ENCODE measurements at places on chromosomes 16 and 17.

DNA sequence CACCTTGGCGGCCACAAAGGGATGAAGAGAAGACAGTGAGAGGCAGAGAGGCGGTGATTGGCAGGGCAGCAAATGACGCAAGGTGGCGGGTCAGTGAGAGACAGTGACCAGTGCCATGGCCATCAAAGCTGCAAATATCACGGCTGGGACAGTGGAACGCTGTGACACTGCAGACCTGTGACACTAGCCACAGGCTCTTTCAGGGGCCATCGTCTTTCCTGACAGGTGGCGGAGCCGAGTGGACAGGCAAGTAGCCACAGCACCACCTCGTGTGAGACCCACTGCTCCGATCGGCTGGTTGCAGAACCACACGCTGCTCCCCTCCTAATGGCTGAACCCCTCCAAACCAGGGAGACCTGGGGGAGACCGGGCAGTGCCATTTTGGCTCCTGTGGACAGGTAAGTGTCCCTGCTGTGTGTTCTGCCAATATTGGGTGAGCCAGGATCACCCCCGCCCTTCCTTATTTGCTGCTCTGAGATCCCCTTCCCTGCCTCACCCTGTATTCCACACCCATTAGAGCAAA, 7.9 kb upstream of the ZNF778 start:
- no peak for DNase-seq

DNA sequence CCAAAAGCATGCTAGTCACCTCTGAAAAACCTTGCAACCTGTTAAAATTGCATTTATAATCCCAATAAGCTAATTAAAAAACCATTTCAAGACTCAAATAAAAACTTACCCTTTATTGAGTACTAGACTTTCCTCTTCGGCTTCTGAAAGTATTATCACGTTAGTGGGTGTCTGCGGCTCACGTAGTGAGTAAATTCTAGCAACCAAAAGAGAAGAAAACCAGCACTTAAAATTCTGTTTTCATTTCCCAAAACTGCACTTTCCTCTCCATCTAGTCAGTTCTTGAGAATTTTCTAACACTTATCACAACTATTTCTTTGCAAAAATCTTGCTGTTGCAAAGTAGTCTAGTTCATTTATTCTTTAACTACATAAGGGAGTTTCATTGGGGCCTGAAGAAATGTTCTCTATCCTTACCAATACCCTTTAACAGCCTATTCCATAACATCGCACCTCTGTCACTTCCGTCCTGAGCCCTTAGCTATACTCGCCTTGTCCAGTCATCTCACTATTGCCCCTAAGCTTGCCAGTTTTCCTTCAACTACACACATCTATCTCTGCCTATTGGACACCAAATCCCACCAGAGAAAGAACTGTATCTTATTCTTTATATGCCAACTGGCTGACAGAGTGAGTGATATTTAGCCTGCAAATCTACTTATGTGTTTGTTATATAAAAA, 8.7 kb downstream of the NUP88 start:
- peak; percentile 24 for DNase-seq

GRCh38 chr17:32813021-32813420, 63.9 kb downstream of the MYO1D start:
- no peak for DNase-seq

GRCh38 chr17:82021107-82021899, 1.4 kb downstream of the CENPX start:
- peak; percentile 51 for DNase-seq

- no peak for DNase-seq
These were observed 14.8 kb downstream of the KIF18B start for GRCh38 chr17:44932787-44933097.

DNA sequence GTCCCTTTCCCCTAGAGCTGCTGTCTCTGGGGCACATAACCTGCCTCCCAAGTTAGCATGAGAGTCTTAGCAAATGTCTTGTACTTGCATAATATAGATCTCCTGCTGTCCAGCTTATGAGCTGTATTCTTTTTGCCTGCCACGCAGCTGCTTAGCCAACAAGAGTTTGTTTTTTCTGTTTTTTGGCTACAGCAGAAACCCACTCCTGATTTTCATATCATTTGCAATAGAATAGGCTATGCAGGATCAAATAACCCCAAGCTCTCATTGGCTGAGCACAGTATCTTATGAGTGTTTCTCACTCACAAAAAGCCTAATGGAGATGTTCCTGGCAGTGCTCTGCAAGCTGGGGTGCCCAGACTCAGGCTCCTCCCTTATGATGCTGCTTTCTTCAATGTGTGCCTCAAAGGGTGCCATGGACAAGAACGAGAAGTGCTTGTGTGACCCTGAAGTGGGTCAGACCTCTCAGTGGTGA, 23.1 kb downstream of the B9D1 start:
- DNase-seq = no peak

GRCh38 chr16:81997738-81998137, 13.5 kb downstream of the SDR42E1 start:
- no peak for DNase-seq

DNA sequence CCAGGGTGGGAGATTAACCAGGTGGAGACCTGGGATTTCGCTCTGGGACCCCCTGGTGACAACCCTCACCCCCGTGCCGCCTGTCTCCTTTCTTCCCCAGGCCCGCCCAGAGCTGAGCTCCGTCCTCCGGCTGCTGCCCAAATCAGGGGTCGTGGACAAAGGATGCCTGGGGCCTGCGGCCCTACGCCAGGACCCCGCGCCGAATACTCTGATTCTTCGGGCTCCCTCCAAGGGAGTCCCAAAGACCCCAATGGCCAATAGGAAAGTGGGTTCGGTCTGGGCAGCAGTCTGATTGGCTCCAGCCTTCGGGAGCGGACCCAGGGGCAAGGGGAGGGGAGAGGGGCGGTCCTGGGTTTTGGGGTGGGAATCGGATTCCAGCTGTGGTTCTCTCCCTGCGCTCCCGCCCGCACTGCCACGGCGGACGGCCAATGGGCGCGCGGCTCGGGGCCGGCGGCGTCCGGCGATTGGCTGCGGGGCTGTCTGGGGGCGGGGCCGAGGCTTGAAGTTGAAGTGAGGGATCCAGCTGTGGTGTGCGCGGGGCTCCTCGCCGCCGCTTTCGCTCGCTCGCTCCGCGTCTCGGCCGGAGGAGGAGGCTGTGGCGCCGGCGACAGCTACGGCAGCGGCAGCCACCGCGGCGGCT, at the start of gene CACNA1G:
Gene CACNA1G, plus strand, starts transcription at position 531 of the 640 bp plus-strand sequence. CDS start 745 bp downstream, outside the sequence.
- peak; percentile 83 for DNase-seq

DNA sequence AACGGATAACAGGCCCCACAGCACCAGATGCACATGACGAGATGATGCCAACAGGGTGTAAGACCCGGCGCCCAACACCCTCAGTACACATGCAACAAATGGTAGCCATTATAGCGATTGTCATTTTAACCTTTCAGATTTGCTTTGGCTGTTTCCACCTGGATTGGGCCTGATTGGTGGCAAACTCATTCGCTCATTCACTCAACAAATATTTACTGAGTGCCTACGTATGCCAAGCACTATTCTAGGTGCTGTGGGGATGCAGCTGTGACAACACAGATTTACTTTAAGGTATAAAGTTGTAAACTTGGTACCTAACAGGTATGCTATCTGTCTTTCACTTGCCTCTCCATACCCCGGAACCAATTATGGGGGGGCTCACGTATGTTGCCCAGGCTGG, 66.8 kb downstream of the SRCIN1 start:
- DNase-seq = no peak

DNA sequence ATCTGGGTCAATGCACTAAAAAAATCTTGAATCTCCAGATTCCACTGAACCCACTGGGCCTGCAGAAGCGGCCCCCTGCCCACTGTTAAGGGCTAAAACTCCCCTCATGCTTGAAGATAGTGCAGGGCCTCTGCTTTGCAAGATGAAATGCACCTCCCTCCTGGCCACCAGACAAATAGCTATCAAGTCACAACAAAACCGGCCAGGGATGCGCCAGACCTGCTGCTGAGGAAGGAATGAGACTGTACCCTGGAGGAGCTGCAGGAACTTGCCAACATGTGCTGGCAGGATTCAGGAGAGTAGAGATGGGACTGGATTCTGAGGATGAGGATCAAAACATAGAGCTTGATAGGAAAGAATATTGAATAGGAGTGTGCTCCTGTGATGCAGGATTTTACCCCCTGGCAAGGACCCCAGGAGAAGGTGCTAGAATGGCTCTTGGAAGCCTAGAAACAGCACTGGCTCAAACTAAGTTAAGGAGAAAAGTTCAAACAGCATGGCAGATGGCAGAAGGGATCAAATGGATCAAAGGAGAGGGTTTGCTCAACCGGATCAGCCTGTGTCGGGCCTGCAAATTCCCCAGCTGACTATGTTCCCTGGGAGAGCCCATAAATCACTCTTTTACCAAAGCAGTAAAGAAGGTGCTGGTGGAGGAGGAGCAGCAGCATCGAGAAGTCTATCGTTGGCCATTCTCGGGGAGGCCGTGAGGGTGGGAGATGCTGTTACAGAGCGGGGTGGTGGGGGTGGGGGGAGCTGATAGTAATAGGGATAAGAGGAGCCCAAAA, 27.2 kb upstream of the XYLT2 start:
- no peak for DNase-seq

- DNase-seq = no peak
These were observed 23.0 kb downstream of the METTL22 start for GRCh38 chr16:8644211-8645140.

GRCh38 chr16:2154533-2155090, 970 bp upstream of the TRAF7 start:
- peak; percentile 21 for DNase-seq
